ENCODE measurements at places on chromosomes 4 and X.

- DNase-seq: no peak
These were observed 659.4 kb downstream of the CCSER1 start for GRCh38 chr4:90786602-90787001.

- DNase-seq: peak; percentile 2
These were observed 24.1 kb downstream of the ETDA start for GRCh38 chrX:135275973-135276372.

GRCh38 chr4:38150766-38151165 lies 190.6 kb downstream of the PTTG2 start:
- no peak for DNase-seq

DNA sequence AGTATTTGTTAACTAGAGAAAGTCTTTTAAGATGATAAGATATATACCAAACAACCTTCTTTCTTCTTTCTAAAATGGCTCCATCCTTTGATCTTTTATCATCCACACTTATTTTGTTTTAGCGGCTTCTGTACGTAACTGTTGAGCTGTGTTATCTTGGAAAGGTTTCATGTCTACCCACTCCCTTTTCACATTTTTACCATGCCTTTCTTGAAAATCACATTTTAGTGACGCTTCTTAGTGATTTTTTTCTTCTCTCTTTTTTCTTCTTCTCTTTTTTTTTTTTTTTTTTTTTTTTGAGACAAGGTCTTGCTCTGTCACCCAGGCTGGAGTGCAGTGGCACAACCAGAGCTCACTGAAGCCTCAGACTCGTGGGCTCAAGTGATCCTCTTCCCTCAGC lies 135.1 kb downstream of the CHIC2 start:
- DNase-seq: no peak

GRCh38 chr4:2482693-2483092 lies 13.8 kb downstream of the RNF4 start:
- no peak for DNase-seq

GRCh38 chr4:154511981-154512380 lies 20.4 kb upstream of the DCHS2 start:
- DNase-seq: no peak

GRCh38 chr4:175873707-175874106 lies 61.6 kb upstream of the GPM6A start:
- DNase-seq: no peak

DNA sequence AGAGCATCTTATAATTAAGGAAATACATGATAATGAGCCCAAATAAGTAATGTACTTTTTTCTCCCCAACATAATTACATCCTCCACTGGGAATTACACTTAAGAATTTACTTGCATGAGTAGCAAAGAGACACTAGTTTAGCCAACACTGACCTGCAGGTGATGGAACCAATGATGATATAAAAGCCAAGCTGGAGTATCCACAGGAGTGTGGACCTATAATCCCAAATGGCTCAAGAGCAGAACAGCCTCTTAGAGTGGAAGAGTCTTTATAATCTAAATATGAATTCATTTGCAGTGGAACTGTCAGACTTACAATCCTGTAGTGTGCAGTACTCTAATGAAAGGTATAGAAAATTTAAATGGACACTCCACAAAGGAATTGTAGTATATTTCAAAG lies 22.2 kb downstream of the WDR19 start:
- no peak for DNase-seq

GRCh38 chr4:8637456-8637984 lies 45.0 kb downstream of the CPZ start:
- DNase-seq: no peak

GRCh38 chrX:133698298-133698697 lies 283.0 kb upstream of the GPC4 start:
- DNase-seq: no peak

- DNase-seq: no peak
These were observed 763.6 kb upstream of the AGA start for GRCh38 chr4:178205826-178206225.

GRCh38 chr4:113759696-113760093 lies 1.8 kb downstream of the CAMK2D start:
- no peak for DNase-seq

DNA sequence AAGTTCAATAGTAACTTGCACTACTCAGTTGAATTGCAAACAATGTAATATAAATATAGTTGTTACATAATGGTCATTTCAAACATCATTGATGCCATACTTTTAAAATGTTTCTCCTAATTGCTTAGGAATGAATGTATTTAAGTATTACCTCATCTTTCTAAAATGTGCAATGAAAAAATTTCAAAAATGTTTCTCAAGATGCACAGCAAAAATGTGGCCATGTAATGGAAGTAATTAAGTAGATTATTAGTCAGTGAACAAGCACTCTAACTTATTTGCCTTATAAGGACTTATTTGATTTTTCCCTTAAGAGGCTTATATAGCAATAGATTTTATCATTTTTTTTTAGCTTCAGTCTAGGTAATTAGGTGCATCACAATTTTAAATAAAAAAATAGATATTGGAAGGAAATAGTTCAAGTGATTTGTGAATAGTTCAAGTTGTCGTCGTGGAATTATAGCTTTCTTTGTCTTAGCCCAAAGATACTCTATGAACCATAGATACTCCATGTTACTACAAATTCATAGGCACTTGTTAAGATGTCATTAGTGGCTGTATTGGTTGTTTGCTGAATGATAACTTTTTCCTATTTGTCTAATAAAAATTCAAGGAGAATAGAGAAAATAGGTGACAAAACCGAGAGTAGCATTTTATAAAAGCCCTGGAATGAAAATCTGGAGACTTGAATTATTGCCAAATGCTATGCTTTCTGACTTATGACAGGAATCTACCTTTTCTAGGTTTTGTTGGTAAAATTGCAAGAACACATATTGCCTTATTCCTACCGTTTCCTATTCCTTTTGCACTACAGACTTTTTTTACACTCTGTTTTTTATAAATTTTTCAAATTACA lies 118.5 kb downstream of the TLL1 start:
- no peak for DNase-seq

GRCh38 chrX:85375333-85375738 lies 4.1 kb downstream of the POF1B start:
- no peak for DNase-seq

- no peak for DNase-seq
These were observed 69.2 kb downstream of the SRPX start for GRCh38 chrX:38151441-38151840.

DNA sequence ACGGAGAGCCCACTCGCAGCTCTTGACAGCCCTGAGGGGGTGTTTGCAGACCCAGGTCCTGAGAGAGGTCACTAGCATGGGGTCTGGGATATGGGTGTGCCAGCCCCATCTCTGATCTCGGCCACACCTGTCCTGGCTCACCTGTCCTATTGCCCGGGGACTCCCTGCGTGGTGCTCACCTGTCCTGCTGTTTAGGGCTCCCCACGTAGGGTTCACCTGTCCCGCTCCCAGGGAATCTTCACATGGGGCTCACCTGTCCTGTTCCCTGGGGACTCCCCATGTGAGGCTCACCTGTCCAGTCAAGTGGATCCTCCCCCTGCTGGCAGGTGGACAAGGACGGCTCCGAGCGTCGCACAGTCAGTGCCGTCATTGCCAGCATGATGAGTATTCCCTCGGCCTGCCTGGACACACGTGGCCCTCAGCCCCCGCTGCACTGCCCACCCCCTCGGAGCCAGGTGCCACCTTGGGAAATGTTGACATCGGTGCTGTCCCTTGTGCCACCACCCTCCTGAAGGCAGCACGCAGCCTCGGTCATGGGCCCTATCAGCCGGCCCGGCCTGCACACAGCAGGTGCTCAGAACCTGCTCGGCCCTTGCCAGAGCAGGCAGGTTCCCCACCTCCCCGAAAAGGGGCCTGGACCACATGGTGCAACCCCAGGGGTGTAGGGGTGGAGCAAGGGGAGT lies 6.3 kb downstream of the SLC49A3 start:
- no peak for DNase-seq

GRCh38 chr4:84966382-84967242 lies at the start of gene WDFY3:
Gene WDFY3 (minus strand): TSS chr4:84966690. CDS start chr4:84860591, 106,099 bp downstream.
- DNase-seq: peak; percentile 87

DNA sequence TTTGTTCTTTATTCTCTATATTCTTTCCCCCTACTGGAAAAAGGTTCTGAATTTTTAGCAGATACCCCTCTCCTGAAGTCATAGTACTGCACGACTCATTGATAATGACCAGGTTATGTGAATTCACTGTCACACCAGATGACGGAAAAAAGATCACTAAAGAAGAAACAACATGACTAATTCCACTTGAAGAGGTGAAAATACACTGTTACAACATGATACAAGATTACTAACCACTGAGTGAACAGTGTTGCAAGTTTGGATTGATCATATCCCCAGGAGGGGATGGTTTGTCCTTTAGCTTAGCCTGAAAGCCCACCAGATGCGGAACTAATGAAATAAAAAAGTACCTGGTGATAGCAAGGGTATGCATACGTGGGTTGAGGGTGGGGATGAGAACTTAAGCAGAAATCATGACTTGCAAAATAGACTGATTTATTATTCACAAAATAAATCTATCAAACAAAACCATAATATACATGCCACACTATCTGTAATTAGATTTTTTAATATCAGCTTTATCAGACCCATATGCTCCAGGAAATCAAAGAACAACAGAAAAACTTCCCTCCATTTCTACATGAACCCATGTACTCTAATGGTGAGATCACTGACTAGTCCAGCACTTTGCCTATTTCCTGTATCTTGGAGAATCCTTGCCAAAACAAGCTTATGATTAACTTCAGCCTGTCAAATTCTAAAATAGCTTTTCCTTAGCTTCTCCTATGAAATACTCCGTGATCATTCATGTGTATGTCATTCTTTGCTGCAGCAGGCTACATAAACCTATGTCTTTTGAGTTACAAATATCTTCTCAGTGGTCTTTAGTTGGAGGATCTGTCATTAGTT lies 257.4 kb upstream of the AGA start:
- DNase-seq: no peak

GRCh38 chrX:1442016-1442665 lies 10.6 kb downstream of the ASMTL start:
- no peak for DNase-seq

DNA sequence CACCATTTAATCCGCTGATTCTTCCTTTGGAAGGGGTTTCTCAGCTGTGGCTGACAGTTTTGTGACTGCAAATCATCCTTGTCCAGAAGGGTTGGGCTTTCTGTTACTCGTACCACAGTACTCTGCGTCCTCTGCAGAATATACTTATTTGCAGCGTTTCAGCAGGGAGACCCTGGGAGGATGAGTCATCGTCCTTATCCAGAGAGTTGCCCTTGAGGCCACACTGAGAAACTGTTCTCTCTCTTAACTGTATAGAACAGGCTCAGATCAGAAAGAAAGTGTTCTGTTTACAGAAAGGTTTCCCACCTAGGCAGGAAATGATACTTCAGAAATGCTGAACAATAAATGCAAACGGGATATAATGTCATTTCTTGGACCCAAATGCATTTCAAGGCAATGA lies 47.8 kb upstream of the DDX53 start:
- no peak for DNase-seq
